ENCODE measurements at places on chromosomes 2 and 18.
A peak's percentile ranks its signal among the peaks of the same experiment; 100 is the strongest.

DNA sequence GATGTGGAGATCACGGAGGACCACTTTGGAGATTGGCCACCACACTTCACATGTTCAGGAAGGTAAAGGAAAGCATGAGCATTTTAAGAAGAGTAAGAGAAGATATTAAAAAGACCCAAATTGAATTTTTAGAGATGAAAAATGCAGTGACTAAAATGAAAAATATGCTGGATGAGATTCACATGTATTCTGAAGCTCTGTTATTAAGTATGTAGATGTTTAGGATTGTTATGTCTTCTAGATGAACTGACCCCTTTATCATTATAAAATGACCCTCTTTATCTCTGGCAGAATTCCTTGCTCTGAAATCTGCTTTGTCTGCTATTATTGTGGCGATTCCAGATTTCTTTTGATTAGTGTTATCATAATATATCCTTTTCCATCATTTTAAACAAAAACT, 36.0 kb upstream of the DYNC2LI1 start:
- DNase-seq: no peak

GRCh38 chr2:27638709-27639108, 9.9 kb downstream of the GPN1 start:
- DNase-seq: peak; percentile 94

DNA sequence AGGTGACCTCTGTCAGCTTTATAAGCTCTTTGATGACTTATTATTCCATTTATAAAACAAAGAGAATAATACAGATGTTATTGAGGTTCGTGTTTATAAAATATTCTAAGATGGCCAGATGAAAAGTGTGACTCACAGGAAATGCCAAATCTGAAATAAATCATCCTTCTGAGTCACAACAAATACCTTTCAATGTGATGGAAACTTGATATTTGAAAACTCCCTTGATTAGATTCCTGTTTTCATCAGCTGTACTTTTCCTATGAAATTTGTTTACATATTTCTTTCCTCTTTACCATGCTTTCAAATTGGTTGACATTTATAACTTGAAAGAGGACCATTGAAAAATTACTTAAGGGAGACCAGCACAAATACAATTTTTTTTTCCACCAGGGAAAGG, 30.6 kb upstream of the PPP1R1C start:
- DNase-seq: no peak

GRCh38 chr2:56576001-56576400, 392.2 kb downstream of the CCDC85A start:
- no peak for DNase-seq

- no peak for DNase-seq
These were observed 329.3 kb downstream of the ETAA1 start for GRCh38 chr2:67726416-67726815.

DNA sequence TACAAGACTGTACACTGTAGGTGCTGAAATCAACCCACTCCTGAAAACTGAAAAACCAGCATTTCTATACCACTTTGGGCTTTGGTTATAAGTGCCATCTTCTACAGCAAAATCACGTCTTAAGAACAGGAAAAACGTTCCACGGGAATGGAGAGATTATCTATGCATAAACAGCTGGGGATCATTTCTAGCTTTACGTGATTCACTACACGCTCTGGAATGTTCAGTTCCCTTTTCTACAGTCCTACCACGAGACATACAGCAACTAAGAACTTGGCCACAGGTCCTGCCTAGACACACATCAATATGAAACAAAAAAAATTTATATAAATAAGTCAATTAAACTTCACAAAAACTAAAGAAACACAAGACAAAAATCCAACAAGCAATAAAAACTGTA, 3.6 kb downstream of the CXCR4 start:
- DNase-seq: no peak

DNA sequence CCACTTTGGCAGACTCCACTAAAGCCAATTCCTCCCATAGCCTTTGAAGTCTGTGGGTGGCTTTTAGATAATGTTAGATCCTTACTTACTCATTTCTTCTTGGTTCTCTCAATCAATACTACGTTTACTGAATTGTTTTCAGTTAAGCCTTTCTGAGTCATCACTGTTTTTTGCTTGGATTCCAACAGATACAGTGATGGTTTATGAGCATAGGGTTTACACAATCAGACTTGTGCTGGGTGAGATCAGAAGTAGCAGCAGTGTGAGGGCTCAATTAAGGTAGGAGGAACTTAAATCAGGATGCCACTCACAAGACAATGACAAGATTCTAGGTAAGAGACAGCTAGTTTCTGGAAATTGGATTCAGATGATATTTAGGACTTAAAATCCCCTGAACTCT, 297.7 kb upstream of the DOK6 start:
- no peak for DNase-seq

DNA sequence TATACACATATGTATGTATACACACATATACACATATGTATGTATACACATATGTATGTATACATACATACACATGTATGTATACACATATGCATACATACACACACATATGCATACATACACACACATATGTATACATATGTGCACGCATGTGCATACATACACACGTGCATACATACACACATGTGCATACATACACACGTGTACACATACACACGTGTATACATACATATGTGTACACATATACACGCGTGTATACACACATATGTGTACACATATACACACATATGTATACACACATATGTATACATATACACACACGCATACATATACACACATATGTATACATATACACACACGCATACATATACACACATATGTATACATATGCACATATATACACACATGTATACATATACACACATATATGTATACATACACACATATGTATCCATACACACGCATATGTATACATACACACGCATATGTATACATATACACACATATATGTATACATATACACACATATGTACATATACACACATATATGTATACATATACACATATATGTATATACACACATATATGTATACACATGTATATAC, 21.5 kb downstream of the NABP1 start:
- DNase-seq: no peak

DNA sequence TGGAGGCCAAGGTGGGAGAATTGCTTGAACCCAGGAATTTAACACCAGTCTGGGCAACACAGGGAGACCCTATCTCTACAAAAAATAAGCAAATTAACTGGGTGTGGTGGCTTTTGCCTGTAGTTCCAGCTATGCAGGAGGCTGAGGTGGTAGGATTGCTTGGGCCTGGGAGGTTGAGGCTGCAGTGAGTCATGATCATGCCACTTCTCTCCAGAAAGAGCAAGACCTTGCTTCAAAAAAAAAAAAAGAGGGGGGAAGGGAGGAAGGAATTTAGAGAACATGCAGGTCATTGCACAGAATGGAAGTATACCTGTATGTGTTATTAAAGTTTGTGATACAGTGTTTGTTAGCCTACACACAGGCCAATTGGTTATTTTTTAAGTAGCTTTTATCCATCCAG, 25.8 kb downstream of the PKP4 start:
- DNase-seq: no peak

DNA sequence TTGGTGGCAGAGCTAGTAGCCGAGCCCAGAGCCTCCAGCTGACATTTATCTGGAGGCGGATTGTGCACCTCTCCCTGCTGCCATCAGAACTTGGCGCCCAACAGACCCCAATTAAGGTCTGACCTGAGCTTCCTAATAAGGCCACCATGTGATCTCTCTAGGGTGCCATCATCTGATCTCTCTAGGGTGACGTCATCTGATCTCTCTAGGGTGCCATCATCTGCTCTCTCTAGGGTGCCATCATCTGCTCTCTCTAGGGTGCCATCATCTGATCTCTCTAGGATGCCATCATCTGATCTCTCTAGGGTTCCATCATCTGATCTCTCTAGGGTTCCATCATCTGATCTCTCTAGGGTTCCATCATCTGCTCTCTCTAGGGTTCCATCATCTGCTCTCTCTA, 6.2 kb downstream of the KCNF1 start:
- no peak for DNase-seq

DNA sequence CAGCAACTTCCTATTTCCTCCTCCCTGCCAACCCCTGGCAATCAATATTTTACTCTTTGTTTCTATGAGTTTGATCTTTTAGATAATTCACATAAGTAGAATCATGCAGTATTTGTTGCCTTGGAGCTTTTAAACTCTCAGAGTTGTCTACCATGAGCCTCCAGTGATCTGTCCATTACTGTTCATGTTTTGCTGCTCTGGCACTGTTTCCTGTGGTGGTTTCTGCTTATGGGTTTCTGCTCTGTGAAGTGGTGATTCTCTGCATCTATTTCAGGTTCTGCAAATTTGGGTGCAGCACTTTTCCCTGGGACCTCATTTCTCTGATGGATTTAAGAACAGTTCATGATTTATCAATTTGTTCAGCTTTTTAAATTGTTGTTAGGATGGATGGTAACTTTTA, 908.1 kb upstream of the FANCL start:
- DNase-seq: no peak

- DNase-seq: no peak
These were observed 84.5 kb upstream of the NOSTRIN start for GRCh38 chr2:168717790-168718502.

DNA sequence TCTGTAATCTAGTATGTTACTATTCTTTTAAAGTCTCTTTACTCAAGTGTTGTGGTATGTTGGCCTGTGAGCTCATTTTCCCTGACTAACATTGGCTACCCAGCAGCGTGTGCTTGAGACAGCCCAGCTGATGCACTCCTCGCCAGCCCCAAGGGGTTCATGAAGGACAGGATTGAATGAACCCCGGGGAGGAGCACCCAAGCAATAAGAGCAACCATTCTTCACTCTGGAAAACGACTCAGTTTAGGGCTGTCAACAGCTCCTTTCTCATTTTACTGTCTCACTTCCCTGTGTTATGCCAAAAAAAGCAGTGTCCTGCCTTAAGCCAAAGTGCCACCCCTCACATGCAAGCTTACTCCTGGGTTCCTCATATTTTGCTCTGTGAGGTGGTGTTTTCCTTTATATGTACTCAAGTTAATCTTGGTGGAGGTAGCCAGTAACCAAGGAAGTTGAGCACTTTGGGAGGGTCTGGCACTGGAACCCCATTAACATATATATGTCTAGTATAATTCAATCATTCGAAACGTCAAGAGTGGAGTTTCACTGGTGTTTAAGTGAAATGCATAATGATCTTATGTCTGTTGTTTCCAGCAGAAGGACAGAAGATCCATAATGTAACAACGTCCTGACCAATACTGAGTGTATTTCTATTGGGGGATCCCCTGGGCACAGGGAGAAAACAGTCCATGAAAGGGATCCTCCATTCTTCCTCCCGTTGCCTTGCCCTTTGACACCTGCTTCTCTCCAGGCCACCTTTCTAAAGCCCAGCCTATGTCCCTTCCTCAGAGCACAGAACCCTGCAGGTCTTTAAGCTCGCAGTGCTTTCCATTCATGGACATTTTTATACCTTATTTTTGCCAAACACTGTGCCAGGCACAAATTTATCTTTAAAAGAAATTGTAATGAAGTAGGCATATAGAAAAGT, 43.2 kb downstream of the ATIC start:
- no peak for DNase-seq

- no peak for DNase-seq
These were observed 27.1 kb downstream of the ST3GAL5 start for GRCh38 chr2:85861650-85862049.

DNA sequence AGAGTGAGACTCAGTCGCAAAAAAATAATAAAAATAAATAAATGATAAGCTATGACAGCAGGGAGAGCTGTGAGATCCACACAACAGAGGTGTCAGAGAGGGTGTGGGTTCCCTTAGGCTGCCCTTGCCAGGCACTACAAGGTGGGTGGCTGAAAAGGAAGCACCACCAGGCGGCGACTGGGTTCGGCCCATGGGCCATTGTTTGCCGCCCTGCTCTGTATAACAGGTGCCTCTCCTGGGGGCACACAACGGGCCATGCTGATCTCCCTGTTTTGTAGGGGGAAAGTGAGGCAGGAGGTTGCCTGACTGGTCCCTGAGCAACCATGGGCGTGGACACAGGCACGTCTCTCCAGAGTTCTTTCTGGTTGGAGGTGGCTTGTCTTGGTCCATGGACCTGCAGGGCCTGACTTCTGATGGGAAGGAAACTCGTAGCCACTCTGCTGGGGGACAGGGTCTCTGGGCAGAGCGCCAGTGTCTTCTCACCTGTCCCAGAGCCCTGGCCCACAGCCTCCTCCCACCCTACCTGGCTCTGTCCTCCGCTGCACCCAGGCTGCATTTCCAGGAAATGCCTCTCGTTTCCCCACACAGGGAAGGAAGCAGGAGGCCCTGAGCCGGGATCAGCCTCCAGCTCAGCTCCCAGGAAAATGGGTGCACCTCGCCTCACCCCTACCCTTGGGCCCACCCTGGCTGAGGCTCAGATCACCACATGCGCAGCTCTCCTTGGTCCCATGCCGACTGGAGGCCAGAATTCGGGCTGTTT, 109.6 kb upstream of the ODC1 start:
- DNase-seq: no peak

DNA sequence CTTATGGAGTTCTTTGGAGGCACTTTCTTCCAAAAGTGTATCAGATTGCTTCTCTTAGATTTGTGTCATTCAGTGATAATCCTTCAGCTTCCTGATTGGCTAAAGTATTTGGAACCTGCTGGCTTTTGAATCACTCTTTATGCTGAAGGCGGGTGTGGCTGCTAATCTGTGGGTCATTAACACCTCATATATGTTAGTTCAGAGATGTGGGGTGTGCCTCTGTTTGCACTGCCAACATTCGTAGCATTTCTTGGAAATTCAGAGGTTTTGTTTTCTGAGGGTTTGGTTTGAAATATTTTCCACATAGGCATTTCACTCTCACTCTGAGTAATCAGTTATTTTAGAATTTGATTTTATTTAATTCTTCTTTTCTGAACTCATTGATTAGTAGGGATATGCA, 1604.4 kb upstream of the ACVR2A start:
- no peak for DNase-seq
